Stimulated activated CD8-positive, alpha-beta memory T cell treated with anti-CD3 and anti-CD28 coated beads, Interleukin-12 subunit alpha, Interleukin-12 subunit beta, amount 100 ng/mL, for 1 hour (primary cell): ENCODE measurements at places on chromosomes 5 and 9.

DNA sequence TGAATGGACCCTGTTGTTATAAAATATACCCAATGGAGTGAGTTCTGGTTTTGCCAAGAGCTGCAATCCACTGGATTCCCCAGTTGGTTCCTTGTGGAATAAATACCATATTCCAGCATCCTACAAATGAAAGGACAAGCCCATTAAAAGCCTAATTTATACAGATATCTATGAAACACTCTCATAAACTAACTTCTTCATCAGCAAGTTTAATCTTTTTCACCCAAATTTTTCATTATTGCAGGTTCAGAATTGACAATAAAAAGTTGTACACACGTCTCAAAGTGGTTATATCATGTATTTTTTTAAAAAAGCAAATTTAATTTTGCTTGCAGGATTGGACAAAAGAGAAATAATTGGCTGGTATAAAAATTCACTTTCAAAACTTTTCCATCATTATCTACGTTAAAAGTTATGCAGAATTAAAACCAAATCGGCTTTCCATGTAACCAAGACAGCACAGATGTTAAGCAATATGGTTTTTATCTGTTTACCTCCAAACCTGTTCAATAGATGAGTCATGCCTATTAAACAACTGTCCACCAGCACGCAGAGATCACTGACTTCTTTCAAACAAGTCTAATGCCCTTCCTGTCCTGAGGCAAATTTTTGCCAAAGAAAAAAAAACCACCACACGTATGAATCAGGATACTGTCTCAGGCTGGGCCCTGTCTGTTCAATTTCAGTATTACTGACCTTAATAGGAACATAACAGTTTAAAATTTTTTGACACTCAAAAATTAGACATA lies 42.5 kb downstream of the CEMIP2 start:
- DNase-seq = no peak

DNA sequence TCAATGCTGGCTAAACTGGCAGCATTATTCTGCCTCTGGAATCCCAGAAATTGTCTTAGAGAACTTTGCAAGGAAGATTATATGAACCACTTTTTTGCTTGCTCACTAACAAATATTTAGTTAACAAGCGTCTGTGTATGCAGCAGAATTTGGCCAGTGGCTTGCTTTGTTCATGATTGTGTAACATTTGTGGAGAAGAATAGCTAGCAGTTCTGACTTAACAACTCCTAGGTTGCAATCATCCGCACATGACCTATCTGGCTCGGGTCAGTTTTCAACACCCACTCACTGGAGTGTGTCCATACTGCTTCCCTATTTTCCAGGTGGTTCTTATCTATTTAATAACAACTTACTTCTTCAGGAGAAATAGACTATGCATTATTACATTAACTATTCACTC lies 98.5 kb downstream of the SNX18 start:
- no peak for DNase-seq

DNA sequence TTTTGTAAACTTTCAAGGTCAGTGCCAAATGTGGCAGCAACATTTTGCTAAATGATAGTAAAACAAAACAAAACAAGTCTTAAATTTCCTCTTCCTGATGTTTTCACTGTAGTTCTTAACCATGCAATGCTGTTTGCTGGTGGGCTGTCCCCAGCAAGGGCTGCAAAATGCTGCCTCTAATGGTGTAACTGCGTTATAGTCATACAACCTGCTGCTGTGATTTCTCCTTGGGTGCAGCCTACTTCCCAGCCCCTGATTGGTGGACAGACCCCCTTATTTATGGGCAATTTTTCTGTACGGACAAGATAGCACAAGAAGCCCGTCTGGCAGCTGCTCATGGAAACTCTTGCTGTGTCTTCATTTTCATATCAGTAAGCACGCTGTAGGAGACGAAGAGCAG lies 26.6 kb upstream of the PIP5K1B start:
- no peak for DNase-seq

GRCh38 chr5:4868140-4868735 lies 271.9 kb upstream of the ADAMTS16 start:
- DNase-seq = peak; percentile 3

- no peak for DNase-seq
Measured at GRCh38 chr9:77589046-77589795, 58.9 kb downstream of the GNA14 start.

GRCh38 chr5:176175101-176175852 lies 62.9 kb upstream of the SIMC1 start:
- no peak for DNase-seq

DNA sequence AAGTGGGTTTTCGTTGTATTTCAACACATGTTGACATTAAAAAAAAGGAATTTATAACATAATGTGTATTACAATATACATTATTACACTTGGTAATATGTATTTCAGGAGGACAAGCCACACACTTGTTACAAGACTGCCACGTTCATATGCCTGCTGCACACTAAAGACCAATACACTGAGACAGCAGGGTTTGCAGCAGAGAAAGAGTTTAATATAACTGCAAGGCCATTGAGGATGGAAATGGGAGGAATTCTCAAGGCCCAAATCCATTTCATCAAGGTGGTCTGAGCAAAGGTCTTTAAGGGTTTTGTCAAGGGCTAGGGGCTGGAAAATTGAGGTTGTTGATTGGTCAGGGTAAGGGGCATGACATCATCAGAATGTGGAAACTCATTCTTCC lies 1017.8 kb upstream of the CDH10 start:
- DNase-seq = no peak

DNA sequence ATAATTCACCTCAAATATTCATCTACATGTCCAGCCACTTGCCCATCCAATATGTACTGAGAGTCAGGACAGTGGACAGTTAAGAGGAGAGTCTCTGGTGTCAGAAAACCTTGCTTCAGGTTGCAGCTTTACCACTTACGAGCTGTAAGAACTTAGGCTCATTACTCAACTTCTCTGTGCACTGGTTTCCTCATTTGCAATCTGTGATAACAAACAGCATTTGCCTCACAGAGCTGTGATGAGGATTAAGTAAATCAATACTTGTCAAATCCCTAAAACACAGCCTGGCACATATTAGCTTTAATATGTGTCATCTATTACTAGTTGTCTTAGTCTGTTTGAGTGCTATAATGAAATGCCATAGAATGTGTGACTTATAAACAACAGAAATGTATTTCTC lies 8.6 kb downstream of the GOLGA1 start:
- no peak for DNase-seq

- no peak for DNase-seq
Measured at GRCh38 chr9:136306211-136307208, 2.6 kb upstream of the CCDC187 start.

GRCh38 chr9:114169029-114169951 lies 14.0 kb downstream of the COL27A1 start:
- DNase-seq = no peak

DNA sequence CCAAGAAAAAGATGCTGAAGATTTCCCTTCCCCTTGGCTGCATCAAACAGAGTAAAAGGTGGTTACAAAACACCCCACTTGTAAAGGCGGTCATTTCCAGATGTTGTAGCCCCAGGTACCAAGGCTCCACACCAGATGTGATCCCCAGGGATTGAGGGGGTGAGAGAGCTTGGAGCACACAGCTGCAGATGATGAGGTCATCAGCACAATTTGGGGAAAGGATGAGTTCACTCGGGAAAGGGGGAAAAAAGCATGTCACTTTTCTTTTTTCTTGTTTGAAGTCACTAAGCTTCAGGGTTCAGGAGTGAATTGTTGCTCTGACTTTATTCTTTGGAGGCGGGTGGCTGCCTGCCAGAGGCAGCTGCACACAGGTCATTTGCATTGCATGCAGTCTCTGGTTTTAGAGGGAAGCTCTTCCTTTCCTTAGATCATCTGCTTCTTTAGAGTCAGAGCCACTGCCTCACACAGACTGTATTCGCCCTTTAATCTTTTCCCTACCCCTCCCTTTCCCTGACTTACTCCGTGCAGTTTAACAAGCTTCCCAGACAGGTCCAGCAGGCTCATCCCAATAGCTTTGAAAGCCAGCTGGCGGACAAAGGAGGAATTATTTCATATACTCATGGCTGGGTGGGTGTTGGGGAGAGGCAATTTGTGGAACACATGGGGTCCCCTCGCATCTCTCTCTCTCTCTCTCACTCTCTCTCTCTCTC lies 409.3 kb upstream of the SLC24A2 start:
- DNase-seq = no peak

DNA sequence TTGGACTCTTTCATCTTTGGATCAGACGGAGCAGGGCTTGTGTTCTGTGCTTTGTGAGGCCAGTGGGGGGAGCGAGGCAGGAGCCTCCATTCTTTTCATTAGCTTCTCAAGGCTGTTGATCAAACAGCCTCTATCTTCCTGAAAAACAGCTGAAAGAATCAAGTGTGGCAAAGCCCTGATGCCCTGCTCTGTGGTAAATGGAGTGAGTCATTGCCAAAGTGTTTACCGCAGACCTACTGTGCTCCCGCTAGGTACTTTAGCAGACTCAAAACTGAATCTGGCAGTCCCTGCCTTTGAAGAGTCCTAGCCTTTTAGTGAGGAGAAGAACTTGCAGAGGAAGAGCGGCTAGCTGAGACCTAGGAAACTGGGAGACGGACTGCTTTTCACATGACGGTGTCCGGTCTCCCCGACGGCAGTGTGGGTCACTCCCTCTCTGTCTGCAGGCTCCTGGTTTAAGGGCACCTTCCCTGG lies 3.3 kb downstream of the ANKRD33B start:
- no peak for DNase-seq

GRCh38 chr5:164688437-164688836 lies 1183.0 kb downstream of the MAT2B start:
- DNase-seq = no peak

- DNase-seq = no peak
Measured at GRCh38 chr9:84613431-84613830, 56.1 kb upstream of the NTRK2 start.

GRCh38 chr9:77556396-77556795 lies 91.7 kb downstream of the GNA14 start:
- DNase-seq = no peak
